ENCODE measurements at places on chromosomes 1 and 21.

- DNase-seq, result peak; percentile 91
Observed at GRCh38 chr1:148263128-148263905, 111.2 kb upstream of the NBPF11 start.

DNA sequence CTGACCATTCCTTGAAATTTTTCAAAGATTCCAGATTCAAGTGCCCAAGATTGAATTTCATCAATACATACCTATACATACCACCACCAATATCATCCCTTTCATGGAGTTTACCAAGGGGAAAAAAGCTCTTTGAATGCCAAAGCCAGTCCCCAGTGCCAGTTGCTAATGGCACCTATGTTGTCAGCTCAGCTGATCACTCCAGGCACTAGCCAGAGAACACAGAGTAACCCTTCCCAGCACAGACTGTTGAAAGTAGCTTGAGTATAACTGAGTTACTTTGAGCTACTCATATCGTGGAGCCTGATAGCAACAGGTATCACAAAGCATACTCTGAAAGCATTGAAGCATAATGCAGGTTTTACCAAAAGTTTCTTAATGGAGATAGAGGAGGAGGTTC, 133.9 kb upstream of the NFIA start:
- no peak for DNase-seq

GRCh38 chr1:1240348-1240732, 6.2 kb downstream of the C1QTNF12 start:
- DNase-seq, result no peak

DNA sequence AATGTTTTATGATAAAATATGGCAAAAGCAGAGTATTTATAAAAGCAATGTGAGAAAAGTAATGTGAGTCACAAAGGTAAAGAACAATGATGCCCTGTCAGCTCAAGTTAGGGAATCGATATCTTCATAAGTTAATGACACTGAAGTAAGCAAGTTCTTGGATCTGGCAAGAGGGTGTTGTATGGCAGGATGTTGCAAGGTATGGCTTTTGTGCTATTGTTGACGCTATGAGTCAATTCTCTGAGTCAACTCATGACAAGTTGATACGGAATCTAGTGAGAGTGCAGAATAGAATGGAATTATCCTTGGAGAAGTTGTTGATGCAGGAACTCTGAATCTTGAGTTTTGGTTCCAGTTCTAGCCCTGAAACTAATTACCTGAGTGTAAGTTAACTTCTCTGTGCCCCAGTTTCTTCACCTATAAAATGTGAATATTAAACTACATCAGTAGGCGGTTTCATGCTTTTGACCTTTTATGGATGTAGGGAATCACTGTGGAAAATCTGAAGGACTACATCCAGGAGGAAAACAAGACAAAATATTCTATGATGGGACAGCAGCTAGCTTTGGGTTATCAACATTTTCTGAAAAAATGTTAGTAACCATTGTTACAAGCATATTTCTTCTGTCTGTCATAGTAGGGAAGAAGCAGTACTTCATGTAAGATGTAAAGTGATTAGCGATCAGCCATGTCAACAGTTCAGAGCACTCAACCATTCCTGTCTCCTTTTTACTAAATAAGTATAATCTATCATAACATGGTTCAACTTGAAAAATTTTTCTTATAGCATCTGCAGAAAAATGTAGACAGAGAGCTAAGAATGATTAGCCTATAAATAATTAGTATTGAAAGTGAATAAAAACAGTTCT, 96.9 kb downstream of the ATP6V1G3 start:
- DNase-seq, result no peak

DNA sequence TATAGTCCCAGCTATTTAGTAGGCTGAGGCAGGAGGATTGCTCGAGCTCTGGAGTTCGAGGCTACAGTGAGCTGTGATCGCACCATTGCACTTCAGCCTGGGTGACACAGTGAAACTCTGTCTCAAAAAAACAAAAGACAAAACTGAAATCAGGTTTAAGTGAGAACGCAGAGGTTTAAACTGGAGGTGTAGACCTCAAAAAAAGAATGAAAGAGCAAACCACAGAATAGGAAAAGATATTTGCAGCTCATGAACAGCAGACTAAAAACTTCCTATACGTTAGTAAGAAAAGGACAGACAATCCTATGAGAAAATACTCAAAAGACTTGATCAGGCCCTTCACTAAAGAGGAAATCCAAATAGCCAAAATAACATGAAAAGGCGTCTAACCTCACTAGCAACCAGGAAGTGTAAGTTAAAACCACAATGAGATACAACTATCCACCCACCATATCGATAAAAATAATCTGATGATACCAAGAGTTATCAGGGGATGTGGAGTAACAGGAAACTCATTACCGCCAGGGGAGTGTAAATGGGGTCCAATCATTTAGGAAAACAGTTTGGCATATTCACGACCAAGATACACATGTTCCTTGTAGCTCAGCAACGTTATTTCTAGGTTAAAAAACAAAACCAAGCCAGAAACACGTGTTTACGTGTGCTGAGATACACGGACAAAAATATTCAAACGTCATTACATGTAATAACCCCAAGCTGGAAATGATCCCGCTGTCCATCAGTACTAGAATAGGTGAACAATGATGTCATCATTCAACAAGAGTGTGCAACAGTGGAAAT, 9.8 kb downstream of the TNFRSF9 start:
- no peak for DNase-seq

- no peak for DNase-seq
Observed at GRCh38 chr21:42202321-42202720, 16.6 kb upstream of the ABCG1 start.

GRCh38 chr1:168391851-168392681, 111.4 kb downstream of the TBX19 start:
- DNase-seq, result peak; percentile 90

DNA sequence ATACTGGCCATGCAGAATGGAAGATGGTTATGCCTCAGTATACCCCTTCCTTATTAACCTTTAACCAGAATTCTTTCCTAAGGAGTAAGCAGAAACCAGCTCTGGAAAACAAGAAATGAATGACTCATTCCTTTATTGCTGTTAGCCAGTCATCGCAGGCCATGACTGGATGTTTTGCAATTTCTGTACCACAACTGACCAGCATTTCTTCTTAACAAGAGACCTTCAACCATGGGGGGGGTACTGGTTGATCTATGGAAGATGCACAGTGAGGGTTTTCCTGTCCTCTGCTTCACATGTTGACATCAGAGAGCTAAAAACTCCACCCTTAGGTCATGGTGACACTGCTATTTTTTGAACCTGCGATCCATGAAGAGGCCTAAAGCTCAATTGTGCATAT, 28.0 kb upstream of the RNF2 start:
- no peak for DNase-seq

DNA sequence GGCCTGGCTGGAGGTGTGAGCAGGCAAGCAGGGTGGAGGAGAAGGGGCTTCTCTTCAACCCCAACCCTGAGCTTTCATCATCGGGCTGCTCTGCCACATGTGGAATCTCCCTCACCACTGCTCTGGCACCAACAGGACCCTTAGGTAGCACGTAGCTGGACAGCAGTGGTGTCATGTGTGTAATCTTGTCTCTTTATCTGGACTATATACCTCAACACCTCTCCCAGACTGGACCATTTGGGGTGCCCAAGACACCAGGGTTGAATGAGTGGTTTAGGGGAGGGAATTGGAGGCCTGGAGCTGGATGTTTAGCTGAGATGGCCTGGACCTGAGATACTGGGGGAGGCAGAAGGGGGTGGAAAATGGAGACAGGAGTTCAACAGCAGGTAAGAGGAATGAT, 63.0 kb downstream of the UBE2T start:
- DNase-seq, result no peak

DNA sequence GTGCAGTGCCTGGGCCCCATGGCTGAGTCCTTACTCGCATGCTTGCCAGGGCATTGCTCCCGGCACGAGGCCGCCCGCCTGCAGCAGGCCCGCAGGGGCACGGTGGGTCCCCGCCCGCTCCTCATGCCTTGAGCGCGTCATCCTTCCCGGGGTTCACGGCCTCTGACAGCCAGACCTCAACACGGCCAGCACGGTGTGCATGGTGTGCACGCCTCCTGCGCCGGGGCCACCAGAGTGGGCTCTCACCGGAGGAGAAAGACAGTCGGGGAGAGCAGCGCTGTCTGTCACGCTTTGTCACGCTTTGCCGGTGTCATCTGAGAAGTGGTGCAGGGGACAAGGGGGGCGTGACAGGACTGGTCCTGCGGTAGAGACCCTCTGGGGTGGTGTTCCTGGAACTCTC, 11.9 kb upstream of the COL18A1 start:
- no peak for DNase-seq

GRCh38 chr1:214102907-214103306, 115.1 kb downstream of the PROX1 start:
- no peak for DNase-seq

DNA sequence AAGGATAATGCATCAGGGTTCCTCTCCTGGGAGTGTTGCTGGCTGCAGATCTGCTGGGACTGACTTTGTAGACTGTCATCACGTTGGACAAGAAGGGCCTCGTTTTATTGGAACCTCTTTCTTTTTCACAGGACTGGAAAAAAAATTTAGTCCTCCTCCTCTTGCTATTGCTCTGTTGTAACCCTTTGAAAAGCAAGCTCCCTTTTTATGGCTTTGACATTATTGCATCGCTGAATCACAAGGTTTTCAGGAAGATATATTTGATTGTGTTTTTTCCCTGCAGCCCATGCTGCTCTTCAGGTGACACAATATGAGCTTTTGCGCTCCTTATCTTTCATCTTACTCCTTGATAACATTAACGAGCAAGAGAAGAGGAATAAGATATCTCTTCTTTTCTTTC, 290.9 kb downstream of the CAMTA1 start:
- no peak for DNase-seq

GRCh38 chr1:115179397-115180079, 90.2 kb upstream of the TSPAN2 start:
- no peak for DNase-seq

DNA sequence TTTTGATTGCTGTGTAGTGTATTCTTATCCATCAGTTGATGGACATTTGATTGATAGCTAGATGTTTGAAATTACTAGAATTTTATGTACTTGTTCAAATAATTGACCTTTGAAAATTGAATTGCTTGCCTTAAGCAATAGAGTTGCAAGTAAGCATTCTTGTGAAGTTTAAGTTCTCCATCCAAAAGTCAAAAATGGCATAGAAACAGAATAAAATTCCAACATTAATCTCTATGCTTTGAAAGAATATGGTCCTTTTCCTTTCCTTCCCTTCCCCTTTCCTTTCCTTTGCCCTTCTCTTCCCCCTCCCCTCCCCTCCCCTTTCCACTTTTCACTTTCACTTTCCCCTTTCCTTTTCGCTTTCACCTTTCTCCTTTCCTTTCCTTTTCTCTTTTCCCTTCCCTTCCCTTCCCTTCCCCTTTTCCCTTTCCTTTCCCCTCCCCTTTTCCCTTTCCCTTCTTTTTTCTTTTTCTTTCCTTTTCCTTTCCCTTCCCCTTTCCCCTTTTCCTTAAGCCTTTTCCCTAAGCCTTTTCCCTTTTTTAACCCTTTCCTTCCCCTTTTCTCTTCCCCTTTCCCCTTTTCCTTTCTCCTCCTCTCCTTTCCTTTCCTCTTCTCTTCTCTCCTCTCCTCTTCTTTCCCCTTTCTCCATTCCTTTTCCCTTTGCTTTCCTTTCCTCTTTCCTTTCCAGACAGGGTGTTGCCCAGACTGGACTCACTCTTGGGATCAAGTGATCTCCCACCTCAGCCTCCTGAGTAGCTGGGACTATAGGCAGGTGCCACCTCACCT, 67.4 kb downstream of the SASS6 start:
- DNase-seq, result no peak

GRCh38 chr1:193318347-193318746, 131.9 kb upstream of the B3GALT2 start:
- no peak for DNase-seq

- DNase-seq, result no peak
Observed at GRCh38 chr1:172167796-172168596, 252.5 kb upstream of the C1orf105 start.

DNA sequence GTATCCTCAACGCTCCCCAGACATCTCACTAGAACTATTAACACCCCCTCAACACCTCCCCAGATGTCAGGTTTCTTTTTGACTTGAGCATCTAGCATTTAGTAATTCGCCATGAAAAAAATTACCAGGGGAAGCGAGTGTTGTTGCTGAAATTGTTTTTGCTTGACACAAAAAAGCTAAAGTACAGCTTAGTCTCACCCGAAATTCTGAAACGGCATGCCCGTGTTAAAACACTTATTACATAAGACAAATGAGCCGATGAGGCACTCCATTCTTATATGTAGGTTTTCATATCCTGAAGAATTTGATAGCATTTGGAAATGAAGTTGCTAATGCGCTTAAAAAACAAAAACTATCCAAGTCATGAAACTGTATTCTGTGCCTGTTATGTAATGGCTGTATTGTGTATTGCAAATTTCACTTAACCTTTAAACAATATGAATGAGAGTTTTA, 1.3 kb upstream of the NRIP1 start:
- DNase-seq, result no peak

GRCh38 chr1:66769512-66770229, 17.4 kb downstream of the DYNLT5 start:
- DNase-seq, result no peak

DNA sequence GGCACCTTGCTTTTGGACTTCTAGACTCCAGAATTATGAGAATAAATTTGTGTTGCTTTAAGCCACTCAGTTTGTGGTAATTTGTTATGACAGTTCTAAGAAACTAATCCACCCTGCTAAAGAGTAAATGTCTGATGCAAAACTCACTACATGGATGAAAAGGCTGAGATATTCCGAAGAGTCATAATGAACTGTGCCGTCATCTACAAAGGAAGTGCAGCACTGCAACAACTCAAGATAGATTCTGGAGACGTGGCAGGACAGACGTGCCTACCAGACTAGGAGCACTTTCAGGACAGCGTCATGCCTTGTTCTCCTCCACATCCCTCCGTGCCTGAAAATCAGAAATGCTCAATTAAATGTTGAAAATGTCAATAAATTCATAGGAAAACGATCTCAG, 24.4 kb upstream of the IRF2BP2 start:
- DNase-seq, result no peak

GRCh38 chr21:29306920-29307319, 8.2 kb downstream of the BACH1 start:
- DNase-seq, result no peak

DNA sequence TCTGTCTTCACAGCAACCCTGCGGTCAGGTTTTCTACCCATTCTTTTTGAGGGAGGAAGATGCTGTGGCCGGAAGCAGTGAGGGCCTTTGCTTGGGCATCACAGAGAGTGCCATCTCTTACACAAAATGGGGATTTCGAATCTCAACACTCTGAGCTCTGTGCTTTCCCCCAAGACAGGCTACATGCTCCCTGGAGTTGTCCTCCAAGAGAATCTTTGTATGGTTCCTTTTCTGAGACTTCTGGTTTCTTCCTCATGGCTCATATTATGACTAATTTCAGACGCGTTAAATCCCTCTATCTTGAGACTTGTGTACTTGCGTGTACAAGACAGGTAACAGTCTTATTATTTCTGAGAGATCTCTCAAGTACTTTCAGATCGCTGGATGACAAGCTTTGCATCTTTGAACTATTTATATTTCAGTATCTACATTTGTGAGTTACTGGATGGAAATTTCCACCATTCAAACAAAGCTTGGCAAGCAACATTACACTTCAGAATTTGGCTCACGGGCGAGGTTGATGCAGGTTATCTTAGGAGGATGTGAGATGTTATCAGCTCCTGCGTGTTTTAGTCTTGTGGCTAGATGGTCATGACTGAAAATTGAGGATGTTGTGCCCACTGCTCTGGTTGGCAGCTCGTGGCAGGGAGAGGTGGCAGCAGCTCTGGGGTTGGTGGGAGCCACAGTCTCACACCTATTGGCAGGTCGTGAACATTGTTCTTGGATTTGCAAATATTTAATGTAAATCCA, 19.4 kb downstream of the ABCG1 start:
- DNase-seq, result peak; percentile 77

Measured in LNCaP clone FGC (cell line).